ENCODE measurements at places on chromosomes 11 and 22.

DNA sequence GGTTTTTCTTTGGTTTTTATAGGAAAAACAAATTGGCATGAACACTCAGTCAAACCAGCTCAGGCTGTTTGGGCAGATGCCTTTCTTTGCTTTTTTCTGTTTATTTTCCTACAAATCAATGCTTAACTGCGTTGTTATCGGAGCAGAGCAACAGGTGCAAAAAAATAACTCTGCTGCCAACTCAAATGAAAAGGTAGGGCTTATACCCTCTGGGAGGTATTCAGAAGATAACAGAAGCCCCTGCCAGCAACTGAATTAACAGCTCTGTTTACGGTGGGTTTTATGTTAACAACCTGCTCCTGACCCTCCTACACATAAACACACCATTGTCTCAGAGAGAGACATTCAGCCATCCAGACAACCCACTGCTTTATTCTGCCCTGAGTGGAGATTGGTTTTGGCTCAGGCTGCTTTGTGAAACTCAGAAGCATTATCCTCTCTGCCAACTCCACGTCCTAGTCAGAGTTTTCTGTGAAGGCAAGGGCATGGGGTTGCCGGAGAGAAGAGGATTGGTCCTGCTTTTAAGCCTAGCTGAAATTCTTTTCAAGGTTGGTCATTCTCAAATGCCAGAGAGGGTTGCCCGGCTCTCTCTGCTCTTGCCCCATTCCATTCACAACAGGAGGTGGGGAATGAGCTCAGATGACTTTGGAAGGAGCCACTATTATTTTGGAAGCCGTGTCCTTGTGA, 11.4 kb downstream of the EHF start:
- no peak for DNase-seq

DNA sequence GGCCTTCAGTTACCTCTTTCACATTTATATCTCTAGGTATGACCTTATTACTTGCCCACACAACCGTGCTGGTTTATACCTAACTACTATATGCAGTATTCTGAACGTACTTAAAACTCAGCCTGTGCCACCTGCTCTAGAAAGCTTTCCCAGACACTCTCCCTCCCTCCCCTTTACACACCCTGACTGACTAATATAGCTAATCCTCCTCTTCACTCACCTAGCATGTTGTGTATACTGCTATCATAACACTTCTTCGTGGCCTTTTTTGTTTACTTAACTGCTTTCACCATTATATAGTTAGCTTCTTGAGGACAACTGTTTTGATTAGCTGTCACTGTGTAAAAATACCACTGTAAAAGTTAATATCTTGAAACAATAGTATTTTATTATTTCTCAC, 23.5 kb downstream of the RNF214 start:
- no peak for DNase-seq

DNA sequence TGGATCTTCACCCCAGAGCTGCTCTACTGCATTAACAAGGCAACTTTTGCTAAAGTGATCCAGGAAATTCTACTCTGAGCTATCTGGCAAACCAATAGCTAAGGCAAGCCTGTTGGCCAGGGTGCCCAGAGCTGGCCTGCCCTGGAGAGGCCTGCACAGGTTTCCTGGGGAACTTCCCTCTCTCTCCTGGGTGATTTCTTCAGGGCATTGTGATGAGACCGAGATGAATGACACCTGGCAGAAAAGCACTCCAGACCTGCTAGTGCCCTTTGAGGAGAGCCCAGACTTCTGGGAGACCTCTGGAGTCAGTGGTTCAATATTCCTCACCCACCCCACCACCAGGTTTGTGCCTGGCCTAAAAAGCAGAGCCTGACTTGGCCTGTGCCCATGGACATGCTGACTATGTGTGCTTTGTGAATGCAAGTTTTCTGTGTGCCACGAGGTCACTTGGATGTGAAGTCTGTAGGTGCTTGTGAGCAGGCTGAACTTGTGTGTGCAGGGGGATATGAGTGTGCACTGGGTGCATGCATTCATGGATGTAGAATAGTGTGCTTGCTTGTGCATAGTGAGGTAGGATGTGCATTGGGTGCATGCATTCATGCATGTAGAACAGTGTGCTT, 4.4 kb upstream of the APLNR start:
- DNase-seq = no peak

DNA sequence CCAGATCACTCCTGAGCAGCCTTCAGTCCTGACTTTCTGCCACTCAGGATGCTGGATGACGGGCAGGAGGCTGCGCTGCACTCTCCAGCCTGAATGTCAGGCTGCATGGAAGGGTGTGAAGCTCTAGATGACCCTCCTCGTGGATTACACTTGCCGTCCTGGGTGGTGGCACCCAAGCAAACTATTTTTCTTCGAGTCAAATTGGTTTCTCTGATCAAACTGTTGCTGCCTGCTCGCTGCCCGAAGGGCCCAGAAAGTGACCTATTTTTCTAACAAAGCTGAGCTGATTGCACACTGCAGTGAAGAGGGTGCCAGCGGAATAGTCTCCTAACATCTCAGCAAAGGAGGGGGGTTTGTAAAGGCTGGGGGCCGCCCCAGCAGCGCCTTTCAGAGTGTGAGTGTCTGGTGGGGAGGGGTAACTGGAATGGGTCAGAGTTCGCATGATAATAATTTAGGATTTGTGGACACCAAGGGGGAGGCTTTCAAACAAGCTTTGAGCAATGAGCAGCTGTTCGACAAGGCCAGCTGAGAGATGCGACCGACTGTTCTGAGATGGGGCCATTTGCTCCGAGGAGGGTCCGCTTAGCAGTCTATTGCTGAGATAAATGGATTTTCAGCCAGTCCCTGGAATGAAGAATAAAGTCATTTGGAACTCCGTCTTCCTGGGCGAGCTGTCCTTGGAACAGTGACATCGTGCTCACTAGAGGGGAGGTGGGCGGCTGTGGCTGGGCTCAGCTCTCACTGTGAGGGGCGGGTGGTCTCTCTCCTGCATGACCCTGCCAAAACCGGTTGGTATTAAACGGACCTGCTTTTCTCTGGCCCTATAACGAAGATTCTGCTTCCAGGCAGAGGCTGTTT, 537.6 kb downstream of the BRD1 start:
- DNase-seq = no peak

- no peak for DNase-seq
Measured at GRCh38 chr11:58043379-58043778, 12.6 kb downstream of the OR6Q1 start.

- no peak for DNase-seq
Measured at GRCh38 chr11:67116758-67117105, 2.3 kb upstream of the KDM2A start.

DNA sequence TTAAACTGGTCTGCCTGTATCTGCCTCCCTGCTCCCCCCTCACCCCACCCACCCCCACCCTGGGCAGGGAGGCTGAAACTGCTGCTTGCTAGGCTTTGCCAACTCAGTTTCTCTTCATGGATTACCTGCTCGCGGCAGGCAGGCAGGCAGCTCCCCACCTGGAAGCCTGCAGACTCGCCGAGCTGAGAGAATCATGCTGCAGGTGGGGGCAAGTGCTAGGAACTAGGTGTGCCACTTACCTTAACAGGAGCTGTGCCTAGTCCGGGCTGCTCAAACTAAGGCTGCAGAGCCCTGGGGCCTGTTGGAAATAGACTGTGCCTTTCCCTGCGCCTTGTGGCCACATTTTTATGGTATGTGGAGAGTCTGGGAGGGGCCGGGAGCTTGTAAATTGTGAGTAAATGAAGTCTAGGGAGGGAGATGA, 30.3 kb downstream of the MARK2 start:
- no peak for DNase-seq

- no peak for DNase-seq
Measured at GRCh38 chr11:76388408-76388807, 7.3 kb downstream of the GVQW3 start.

DNA sequence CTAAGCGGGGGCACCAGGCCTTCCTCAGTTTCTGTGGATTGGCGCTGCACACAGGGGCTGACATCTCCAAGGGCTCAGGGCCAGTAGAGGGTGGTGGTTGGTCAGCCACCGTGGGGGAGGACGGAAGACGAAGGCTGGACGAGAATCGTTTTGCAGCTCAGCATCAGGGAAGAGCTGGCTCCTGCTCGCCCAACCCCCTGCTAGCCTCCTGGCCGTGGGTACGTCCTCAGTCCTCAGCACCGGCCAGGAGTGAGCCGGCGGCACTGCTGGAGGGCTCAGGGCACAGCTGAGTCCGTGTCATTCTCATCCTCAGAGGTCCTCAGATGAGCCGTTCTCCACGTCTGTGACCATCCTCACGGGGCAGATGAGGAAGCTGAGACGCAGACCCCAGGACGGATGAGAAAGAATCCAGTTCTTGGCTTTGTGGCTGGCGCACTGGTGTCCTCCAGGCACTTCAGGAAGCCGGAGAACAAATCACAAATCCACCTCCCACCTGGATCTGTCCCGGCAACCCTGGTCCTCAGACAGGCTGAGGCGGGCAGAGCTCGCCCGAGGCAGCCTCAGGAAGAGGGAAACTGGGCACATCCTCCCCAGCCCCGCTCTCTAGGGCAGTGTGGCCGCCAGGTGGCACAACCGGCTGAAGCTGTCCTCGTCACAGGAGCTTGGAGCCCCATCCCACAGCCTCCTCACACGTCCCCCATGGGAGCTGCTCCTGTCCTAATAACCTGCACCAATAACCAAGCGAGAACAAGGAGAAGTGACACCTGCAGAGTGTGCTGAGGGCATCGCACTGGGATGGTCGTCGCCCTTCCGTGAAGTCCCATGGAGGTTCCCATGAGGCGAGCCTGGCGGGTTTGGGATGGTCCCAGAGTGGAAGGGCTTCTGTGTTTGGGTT, 393.7 kb downstream of the BRD1 start:
- DNase-seq = no peak

GRCh38 chr11:59283311-59283710, 70.6 kb upstream of the MPEG1 start:
- DNase-seq = no peak

DNA sequence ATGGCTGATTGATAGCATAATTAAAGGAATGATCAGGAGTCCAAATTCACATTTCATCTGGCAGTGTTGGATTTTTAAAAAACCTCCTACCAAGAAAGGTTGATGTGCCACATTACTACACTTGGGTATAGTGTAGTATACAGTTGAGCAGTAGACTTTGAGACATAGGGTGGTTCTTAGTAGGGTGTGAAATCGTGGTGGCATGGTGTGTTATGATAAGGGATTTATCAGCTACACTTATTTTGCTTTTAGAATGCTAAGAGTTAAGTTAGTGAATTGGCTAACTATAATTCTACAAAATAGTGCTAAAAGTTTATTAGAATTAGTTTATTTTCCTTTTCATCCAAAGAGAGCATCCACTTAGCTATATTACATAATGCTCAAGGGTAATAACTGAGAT, 13.1 kb downstream of the TBCEL start:
- no peak for DNase-seq

- no peak for DNase-seq
Measured at GRCh38 chr22:46869831-46870441, 107.5 kb downstream of the TBC1D22A start.

DNA sequence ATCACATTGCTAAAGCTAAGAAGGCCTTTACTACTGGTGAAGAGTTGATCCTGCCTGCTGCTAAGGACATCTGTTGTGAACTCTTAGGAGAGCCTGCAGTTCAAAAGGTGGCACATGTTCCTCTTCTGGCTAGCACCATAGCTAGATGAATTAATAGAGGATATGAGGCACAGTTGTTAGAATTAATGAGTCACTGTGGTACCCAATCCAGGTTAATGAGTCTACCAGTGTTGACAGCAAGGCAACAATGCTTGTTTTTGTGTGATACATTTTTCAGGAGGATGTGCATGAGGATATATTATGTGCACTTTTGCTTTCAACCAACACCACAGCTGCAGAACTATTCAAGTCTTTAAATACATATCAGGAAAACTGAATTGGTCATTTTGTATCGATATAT, 12.0 kb downstream of the C11orf58 start:
- no peak for DNase-seq

GRCh38 chr11:11532574-11532973, 89.2 kb downstream of the GALNT18 start:
- DNase-seq = no peak

- DNase-seq = no peak
Measured at GRCh38 chr11:95682552-95682951, 107.0 kb downstream of the FAM76B start.

DNA sequence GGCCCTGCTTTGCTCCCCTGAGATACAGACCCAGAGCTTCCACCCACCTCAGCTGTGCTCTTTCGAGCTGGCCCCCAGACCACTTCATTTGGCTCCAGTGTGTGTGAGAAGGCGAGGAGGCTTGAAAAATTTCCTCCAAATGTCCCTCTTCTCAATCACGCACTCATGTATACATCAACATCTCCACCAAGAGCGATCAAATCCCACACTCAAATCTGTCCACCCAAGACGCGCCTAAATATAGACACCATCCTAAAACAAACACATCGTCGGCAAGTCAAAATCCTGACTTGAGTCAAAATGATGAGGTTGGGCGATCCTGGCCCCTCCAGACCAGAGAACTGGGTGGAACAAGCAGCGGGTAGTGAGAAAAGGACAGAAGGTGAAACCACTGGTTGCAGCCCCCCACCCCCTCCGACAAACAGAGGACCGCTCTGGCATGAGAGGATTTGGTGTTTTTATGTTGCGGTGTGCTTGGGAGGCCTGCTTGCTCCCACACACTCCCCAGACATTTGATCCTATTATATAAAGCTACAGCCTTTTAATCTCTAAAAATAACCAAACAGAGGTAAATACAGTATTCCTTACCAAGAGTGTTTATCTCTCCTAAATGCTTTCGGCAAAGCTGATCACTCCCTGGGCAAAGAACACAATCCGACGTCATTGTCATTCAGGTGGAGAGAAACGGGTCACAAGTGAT, 10.2 kb downstream of the MN1 start:
- no peak for DNase-seq

- no peak for DNase-seq
Measured at GRCh38 chr11:45061641-45062040, 84.8 kb upstream of the PRDM11 start.

DNA sequence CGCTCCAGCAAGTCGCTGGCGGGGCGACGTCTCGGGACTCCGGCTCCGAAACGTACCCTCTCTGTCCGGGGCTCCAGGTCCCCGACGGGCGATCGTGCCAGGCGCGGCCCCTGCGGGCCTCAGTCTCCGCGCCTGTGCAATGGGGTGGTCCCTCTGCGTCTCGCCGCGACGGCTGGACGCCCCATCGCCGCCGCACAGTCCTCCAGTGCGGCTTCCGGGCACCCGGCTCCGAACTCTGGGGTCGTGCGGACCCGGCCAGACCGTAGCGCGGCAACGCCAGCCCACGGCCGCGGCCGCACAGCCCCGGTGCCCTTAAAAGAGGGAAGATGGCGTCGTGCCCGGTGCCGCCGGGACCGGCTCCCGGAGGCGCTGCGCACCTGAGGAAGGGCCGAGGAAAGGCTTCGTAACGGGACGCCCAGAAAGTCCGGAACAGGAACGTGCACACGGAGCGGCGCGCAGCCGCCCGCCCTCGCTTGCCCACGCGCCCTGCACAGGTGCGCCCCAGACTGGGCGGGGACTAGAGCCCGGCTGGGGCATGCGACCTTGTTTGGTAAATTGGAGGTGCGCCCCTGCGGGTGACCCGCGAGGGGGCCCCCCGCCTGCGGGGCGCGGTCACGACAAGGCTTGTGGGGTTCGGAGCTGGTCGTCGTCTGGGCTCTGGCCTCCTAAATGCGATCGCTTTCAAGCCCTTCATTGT, 525 bp downstream of the BIK start:
- peak; percentile 17 for DNase-seq

All from stimulated activated CD4-positive, alpha-beta T cell treated with anti-CD3 and anti-CD28 coated beads, Interleukin-4, amount 100 ng/mL, for 48 hours (primary cell).